ENCODE measurements at places on chromosomes 7 and 10. TPM values are rescaled to one million over a fixed set of nuclear protein-coding genes. Genes with fewer than 3 reads are reported as not detected.

DNA sequence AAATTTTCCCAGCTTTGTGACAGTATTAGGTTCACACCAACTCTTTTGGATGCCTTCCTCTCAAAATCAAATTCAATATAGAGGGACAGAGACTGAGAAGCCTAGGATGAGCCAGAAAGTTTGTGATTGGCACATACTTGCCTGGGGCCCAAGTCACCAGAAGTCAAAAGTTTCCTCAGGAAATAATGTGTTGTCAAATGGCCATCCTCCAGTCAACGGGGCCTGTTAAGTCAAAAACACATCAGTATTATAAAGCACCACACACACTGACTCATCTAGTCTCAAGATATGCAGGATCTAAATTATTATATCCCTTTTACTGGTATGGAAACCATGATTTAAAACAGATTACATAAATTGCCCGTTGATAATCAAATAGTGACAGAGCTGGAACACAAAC, 158.1 kb downstream of the AHR start:
- no peak for DNase-seq

DNA sequence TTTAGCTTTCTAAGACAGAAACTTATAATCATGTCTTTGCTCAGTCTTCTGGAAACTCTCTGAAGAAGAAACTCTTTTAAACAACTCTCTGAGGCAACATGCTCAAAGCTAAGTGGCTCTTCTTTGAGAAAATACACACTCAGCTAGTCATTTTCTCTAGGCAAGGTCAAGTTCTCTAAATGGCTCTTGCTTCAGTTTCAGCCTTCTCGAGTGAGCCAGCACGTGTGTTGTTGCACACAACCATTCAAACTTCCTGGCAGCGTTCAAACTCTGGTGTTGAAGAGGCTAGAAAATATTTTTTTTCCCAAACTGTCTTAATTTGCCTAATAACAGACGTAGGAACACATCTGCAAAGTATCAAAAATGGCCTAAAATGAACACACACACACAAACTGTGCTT, 129.1 kb downstream of the THSD7A start:
- DNase-seq: no peak

DNA sequence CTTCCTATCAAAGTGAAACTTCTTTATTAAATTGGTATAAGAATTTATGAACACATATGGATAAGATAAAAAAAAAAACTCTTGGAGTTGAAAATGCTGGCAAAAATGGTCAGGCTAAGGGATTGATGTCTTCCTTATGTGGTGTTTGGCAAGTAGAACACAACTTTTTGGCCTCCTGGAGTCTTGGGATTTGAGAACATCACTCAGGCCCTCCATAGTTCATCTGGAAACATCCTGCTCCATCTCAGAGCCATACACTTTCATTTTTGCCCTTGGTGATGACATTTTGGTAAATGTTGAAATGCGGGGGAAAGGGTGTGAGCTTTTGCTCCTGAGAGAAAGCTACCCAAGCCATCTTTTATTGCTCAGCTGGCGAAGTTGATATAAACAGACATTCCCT, 27.5 kb upstream of the BTBD16 start:
- DNase-seq: no peak

DNA sequence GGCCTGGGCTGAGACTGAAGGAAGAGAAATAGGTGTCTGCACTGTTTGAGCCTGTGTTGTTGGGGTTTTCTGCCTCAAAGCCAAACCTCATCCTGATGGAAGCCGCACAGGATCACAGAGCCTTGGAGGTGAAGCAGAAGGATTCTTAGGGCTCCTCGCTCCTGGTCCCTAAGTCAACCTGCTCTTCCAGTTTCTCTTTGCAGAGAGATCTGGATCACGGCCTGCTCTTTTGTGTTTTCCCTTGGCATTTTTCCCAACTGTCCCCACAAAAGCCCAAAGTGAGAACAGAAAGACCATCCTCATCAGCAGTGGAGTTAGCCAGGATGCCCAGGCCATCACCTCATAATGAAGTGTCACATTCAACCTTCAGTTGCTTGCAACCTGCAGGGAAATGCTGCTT, 20.3 kb upstream of the PPIA start:
- no peak for DNase-seq

GRCh38 chr7:3578399-3578798, 277.3 kb downstream of the SDK1 start:
- no peak for DNase-seq

DNA sequence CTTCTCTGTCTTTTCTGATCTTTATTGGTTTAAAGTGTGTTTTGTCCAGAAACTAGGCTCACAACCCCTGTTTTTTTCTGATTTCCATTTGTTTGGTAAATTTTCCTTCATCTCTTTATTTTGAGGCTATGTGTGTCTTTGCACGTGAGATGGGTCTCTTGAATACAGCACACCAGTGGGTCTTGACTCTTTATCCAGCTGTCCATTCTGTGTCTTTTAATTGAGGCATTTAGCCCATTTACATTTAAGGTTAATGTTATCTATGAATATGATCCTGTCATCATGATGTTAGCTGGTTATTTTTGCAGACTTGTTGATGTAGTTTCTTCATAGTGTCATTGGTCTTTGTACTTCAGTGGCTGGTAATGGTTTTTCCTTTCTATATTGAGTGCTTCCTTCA, 10.1 kb downstream of the TEX36 start:
- no peak for DNase-seq

DNA sequence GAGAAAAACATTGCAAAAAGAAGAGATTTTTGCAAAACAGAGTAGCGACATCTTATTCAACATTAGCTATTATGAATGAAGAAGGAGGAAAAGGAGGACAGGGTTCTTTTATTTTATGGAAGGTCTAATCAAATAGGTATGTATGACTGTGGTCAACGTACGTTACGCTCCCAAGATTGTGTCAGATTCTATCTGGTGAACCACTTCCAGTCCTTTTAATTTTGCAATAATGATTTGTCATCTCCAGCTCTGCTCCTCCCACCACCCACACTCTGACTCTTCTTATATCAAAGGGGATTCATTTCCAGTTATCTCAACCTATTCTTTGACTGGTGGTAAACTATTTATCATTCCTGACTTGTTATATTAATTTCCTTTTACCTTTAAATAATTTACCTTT, 259.9 kb downstream of the CACNA2D1 start:
- no peak for DNase-seq

DNA sequence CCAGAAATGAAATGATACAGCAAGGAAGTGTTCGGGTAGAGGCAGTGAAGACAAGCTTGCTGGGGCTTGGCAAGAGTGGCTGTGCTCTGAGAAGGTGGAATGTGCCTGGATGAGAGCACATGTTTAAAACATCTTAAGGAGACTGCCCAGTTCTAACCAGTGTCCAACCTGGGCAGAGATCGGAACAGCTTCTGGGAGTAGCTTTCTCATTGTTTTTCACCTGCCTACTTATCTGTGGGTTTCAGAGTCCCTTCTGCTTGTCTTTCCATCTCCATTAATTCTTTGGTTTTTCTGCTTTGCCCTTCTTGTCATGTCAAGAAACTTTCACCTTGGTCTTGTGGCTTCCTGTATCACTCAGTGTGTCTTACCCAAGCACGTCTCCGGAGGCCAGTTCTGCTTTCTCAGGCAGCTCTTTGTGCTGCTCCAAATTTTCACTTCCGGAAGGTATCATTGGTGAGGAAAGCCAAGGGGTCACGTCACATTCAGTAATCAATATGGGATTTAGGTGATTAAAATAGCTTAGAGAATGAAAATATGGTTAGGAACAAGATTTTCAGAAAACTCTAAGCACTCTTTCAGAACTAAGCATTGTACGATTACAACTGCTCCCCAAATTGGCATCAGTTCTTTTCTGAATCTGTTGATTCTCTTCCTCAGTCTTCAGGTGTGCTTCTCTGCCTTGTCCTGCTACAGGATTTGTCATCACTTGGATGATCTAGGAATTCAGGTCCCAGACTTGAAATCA, 5.5 kb upstream of the LAMB4 start:
- no peak for DNase-seq

- no peak for DNase-seq
Measured at GRCh38 chr7:47211519-47211973, 370.4 kb downstream of the TNS3 start.

DNA sequence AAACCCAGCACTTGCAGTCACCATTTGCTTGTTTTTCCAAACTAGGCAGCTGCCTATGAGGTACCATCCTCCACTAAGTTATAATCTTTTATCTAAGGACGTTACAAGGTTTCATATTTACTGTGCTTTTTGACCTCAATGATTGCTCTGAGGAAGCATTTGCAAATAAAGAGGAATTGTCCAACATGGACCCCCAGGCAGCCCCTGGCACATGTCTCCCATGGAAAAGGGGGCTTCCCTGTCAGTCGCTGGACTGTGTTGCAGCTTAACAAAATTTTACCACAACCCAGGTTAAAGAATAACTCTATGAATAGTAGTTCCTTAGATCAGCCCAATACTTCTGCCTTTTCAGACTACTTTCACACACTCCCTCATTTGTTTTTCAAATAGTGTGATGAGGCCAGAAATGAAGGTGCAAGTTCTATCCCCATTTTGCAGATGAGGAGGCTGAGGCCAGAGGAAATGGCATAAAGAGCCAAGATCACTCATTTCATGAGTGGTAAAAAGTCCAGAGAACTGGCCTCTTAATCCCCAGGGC, 52.8 kb upstream of the ZPBP start:
- no peak for DNase-seq

DNA sequence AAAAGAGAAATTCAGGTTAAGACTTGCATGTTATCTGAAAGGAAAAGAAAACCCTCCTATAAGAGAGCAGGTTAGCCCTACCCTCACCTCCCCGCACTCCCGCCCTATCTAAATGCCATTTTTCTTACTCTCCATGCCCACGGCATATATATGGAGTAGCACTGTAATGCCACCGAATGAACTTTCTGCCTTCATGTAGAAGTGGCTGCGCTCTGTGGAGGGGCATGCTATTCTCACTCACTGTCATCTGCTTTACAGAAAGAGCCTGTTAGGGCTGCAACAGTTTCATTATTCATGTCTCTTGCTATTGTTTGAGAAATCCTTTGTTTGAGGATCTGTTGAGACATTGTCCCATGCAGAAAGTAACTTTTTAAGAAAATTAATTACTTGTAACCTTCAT, 1190.6 kb downstream of the SORCS1 start:
- DNase-seq: no peak

- no peak for DNase-seq
Measured at GRCh38 chr10:84534168-84534567, 205.8 kb downstream of the CCSER2 start.

- no peak for DNase-seq
Measured at GRCh38 chr10:61765176-61766087, 102.7 kb downstream of the CABCOCO1 start.

DNA sequence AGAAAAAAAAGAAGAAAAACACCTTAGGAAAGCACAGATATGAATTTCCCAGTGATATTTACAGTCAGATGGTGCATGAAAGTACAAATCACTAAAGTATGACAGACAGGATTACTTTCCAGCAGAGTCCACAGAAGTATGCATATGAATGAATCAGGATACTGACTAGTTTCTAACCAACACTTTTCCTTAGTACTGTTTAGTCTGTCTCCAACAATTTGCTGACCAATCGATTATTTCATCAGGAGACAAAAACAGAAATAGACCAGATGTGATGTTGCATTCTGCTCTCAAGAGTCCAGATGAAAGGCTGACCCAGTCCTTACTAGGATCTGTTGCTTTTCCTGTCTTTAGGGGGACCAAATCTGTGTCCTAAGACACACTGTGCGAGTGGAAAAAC, 14.6 kb downstream of the SLC35B4 start:
- DNase-seq: no peak

DNA sequence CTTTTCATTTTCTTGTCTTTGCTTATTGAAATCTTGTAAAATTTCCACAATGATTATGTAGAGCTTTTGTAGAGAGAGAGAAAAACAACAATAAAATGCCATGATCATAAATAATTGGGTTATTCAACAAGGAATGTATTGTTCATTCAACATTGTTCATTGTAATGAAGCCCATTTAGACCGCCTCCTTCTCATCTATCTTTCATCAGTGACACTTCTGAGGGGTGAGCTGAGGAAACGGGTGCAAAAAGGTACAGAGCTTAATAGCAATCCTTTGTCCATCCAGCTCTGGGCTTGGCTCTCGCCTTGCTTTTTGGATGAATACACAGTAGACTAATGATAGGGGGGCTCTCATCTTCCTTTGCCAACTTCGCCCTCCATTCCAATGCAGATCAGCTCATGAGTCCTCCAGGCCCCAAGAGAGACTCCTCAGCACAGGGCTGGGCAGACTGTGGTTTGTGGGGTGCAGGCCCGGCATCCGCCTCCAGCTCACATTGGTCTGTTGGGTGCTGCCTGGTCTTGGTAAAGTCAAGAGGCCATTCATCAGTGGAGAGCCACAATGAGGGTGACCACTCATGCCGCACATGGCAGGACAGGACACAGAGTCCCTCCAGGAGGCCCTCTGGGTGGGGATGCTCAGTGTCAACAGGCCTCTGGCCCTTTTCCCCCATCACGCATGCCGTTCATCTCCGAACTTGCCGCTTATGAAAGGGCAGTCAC, 17.9 kb upstream of the PPA1 start:
- no peak for DNase-seq

- DNase-seq: no peak
Measured at GRCh38 chr10:6669269-6669859, 89.3 kb upstream of the PRKCQ start.

GRCh38 chr7:112670193-112670592, 120.0 kb downstream of the TMEM168 start:
- DNase-seq: no peak

GRCh38 chr7:29548823-29549222, 14.8 kb upstream of the PRR15 start:
- DNase-seq: no peak

GRCh38 chr7:105006367-105007136, 7.5 kb upstream of the KMT2E start:
- DNase-seq: no peak

DNA sequence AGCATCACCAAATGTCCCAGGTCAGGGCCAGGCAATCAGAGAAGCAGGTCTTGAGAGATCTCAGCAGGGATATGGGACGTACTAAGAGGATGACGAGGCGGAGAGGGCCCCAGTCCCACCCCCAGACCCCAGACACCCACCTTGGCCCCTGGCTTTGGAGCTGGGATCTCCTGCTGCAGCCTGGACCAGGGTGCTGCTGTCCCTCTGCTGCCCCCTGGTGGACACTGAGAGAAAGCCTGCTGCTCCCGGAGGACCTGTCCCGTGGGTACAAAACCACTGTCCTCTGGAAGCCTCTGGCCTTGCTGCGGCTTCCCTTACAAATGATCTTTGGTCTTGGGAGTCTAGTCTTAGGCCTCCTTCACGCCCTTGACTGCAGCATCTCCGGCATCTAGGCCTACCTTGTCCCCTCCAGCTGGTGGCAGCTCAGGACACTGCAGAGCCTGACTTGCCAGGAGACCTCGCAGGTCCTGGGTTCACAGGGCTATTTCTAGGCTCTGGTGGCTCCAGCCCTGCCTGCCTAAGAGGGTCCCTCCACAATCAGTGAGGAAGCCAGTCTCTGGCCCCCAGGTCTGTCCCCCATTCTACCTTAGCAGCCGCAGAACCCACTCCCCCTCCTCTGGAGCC, 97.1 kb downstream of the RGS10 start:
- DNase-seq: peak; percentile 94

Gene SEMA3C
- 19.8 TPM for total RNA-seq

Gene UPP1
- total RNA-seq: 30.4 TPM

Gene PKD2L1
- 0.71 TPM for total RNA-seq

Gene JCAD
- total RNA-seq: 53.0 TPM

Gene SHTN1
- 20.9 TPM for total RNA-seq

Gene CYP2C8
- 0.78 TPM for total RNA-seq

Gene ASIC3
- total RNA-seq: 1.7 TPM

Gene CALML3
- not detected for total RNA-seq

Gene C10orf105
- 0.42 TPM for total RNA-seq

Gene PTPN20
- 8.2 TPM for total RNA-seq

Gene WNT8B
- total RNA-seq: not detected

Gene TFR2
- 0.45 TPM for total RNA-seq
